Endothelial cell (in vitro differentiated cells): ENCODE measurements at places on chromosomes 3 and 15.

GRCh38 chr15:58535894-58536293 lies 104.1 kb downstream of the LIPC start:
- no peak for DNase-seq

GRCh38 chr3:179672918-179673317 lies 20.1 kb downstream of the USP13 start:
- DNase-seq = no peak

DNA sequence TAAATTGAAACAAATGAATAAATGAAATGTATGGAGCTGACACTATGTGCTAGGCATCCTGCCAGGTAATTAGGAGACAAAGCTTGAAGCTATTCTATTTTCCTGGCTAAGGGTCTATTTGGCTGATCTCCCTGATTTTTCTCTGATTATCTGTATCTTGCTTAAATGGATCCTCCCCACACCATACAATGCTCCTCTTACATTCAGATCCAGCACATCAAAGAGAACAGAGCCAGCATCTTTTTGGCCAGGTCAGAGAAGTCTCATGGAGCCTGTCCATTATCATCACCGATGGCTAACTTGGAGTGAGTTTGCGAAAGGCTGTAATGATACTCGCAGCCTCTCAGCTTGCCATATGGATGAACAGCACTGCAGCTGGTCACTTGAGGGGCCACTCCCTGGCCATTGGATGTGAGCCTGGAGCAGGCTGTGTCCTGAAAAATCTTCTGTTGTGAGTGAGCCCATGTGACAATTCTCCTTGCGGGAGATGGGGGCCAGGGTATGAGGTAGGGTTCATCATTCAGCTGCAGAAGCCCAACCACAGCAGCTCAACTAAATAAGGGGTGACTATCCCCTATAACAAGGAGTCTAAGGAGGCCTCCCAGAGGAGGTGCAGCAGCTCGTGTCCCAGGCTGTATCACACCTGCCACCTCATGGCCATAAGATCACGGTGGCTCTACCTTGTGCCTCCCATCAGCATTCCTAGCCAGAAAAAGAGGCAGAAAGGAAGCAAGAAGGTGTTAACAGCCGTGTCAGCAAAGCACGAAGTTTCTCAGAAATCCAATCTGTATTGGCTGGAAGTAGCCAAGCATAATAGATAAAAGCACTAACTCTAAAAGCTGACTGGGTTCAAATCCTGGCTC lies 69.3 kb upstream of the ST8SIA2 start:
- no peak for DNase-seq

DNA sequence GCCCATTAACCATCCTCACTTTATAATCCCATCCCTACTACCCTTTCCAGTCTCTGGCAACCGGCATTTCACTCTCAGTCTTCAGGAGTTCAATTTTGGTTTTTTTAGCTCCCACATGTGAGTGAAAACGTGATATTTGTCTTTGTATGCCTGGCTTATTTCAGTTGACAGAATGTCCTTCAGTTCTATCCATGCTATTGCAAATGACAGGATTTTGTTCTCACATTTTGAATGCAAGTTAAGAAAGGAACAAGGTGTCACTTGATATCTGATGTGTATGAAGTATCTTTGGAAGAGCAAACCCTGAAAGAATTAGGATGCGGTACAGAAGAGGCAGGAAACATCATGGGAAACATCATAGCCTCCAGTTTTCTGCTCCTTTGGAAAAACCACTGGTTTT lies 298.1 kb downstream of the THSD4 start:
- DNase-seq = no peak

DNA sequence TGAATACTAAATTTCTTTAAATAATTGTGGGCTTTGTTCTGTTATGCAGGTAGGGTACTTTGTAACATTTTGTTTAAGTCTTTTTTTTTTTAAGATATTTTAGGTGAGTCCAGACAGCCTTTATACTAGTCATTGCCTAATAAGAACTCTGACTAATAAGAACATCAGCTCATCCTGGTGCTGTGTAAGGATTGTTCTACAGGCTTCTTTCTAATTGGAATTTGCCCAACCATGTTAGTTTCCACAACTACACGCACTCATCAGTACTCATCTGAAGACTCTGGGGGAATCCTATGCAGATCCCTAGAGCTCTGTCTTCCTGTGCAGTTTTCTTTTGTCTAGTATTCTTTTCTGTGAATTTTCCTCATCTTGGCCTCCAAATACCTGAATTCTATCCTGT lies 741.8 kb downstream of the IGSF11 start:
- no peak for DNase-seq

DNA sequence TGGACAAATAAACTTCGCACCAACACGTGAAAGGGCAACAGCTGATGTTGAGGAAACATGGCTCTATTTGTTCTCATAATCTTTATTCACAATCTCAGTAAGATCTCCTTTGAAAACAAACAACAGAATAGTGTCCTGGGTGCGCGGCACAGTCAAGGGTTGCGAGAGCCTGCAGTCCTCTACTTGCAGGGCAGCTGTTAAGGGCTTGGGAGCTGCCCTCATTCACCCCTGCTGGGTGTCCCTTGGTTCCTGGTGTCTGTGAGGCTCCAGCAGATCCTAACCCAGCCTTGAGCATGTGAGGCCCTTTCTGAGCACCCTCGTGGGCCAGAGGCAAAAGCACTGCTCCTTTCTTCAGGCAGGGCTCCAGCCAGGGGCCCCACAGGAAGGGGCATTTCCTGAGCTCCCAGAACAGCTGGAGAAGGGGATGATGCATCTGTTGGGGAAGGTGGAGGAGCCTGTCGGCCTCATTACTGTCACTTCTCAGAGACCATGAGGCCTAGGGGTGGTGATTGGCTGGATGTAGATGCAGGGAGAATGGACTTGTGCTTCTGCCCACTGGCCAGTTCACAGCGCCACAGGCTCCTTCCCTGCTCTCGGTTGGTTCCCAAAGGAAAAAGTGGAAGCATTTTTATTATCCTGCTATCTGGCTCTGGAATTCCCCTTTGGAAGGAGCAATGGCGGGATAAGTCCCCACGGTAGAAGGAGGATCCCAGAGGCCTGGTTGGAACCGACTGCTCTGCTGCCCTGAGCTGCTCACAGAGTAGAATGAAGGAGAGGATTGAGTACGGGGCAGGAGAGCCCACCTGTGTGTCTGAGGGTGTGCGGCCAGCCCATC lies 51.9 kb upstream of the KLF13 start:
- DNase-seq = no peak

DNA sequence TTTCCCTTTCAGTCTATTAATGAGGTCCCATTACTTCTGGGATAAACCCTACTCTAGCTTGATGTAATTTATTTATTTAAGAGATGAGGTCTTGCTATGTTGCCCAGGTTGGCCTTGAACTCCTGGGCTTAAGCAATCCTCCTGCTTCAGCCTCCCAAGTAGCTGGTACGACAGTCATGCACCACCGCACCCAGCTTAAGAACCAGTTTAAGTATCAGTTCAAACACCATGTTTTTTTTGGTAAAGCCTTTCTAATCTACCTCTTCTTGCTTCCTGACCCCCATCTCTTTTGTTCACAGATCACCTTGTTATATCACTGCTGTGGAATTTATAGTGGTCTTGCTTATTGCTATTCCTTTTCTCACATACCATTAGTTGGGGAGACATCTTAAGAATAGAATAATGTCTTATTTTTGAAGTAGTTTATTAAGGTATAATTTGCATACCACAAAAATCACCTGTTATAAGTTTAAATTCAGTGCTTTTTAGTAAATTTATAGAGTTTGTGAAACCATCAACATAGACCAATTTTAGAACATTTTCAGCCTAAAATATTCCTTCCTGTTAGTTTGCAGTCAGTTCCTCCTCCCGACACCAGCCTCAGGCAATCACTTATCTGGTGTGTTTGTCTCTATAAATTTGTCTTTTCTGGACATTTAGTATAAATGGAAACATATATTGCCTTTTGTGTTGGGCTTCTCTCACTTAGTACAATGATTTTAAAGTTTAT lies 257.9 kb downstream of the PDCD6IP start:
- DNase-seq = no peak

- no peak for DNase-seq
These were observed 20.7 kb downstream of the TRANK1 start for GRCh38 chr3:36923981-36924743.

DNA sequence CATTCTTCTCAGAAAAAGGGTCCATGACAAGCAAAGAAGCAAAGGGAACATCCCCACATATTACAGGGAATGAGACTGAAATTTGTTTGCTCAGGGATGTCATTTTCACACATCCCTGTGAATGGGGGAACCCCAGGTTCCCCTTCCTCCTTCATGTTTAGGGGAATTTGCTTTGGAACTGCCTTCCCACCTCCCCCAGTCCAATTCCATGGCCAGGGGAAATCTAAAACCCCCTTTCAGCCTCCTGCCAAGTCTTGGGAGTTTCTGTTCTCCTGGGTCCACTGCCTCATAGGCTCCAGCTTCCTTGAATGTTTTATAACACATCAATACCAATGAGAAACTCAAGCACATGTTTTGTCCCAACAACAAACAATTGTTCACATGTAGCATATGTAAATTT lies 297.5 kb upstream of the CTNNB1 start:
- DNase-seq = no peak

- DNase-seq = no peak
These were observed 3.6 kb downstream of the KAT2B start for GRCh38 chr3:20043825-20044224.

GRCh38 chr3:71734881-71735280 lies 9.7 kb upstream of the EIF4E3 start:
- no peak for DNase-seq

GRCh38 chr15:78342021-78342420 lies 1.9 kb downstream of the CRABP1 start:
- no peak for DNase-seq

DNA sequence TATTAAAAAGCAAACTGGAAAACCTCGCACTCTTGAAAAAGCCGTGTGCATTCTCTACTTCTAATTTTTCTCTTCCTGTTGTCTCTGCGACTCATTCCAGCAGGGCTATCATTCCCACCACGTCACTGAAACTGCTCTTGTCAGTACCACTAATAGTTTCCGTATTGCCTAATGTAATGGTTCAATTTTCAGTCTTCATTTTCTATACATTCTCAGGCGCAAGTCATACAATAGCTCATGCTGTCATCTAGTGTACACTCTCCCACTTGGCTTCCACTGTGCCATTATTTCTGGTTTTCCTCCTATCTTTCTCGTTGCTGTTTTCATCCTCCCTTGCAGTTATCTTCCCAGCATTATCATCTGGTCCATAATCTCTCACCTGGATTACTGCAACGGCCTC lies 160.2 kb downstream of the SPATA16 start:
- DNase-seq = no peak

- peak; percentile 40 for DNase-seq
These were observed 97.2 kb downstream of the TBC1D5 start for GRCh38 chr3:17645074-17645698.

DNA sequence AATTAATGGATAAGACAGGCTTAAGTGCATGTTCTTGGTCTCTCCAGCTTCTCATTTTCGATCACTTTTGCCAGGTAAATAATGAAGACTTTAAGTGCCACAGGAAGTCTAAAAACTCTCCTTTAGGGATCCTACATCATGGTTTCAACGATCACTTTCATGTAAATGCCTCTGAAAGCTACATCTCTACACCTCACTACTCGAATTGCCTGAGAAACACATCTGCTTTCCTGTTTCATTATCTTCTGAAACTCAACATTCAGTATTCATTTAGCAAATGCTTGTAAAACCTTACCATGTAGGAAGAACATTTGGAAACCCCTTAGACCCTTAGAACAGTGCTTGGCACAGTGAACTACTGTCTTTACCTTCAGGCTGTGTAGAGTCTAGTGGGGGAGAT lies 16.2 kb downstream of the THAP10 start:
- no peak for DNase-seq

DNA sequence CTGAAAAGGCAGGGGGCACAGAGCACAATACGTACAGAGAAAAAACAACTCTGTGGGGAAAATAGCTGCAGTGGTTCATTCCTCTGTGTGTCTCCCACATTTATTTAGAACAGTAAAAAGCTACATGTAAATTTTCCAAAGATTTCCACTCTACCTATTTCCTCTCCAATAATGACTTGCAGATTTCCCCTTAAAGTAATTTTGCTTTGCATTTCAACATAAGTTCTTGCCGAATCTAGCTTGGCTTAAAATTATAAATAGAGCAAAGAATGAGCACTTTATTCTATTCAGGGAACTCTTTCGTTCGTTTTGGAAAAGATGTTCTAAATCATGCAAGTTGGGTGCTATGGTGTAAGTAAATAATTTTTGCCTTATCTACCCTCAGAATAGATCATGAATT lies 58.2 kb upstream of the NR2E3 start:
- no peak for DNase-seq

GRCh38 chr3:139655909-139656595 lies 21.7 kb downstream of the NMNAT3 start:
- DNase-seq = no peak

- DNase-seq = no peak
These were observed 368.0 kb downstream of the MFSD1 start for GRCh38 chr3:159169828-159170227.

DNA sequence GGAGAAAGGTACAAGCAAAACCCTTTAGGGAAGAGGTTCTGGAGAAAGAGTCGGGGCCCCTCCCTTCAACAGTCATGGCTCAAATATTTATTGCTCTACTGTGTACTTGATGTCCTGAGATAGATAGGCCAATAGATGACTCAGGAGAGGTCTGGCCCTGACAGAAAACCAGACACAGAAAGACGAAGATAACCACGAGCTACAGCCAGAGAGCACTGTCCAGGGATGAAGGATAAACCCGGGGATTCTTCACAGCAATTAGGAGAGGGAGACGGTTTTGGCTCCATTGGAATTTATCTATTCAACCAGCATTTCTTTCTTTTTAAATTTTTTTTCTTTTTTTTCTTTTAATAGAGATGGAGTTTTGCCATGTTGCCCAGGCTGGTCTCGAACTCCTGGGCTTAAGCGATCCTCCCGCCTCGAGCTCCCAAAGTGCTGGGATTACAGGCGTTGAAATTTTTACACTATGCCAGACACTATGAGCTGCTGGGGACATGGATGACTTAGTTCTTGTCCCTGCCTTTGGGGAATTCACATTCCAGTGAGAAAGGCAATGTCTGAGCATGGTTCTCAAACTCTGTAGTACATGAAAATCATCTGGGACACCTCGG lies 4.6 kb upstream of the CIDEC start:
- DNase-seq = no peak

DNA sequence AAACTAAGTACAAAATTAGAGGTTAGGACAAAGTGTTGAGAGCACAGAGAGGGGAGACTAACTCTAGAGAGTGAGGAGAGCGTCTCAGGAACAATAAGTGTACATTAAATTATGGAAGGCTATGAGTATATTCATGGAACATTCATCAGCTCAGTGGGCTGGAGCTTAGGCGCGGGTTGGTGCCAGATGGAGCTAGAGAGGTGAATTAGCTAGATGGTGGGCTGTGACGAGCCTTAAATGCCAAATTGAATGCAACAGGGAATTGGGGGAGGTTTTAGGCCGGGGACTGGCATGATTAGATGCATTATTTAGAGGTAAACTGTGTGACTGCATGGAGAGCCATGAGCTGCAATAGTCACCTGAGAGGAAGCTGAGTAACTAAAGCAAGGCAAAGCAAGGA lies 97.1 kb downstream of the TMEM108 start:
- DNase-seq = no peak
